ENCODE measurements at places on chromosomes 12 and 14.

GRCh38 chr12:22121224-22121623 is 75.2 kb downstream of the CMAS start:
- peak; percentile 60 for DNase-seq

- peak; percentile 47 for DNase-seq
Observed at GRCh38 chr14:89429199-89430181, 12.5 kb upstream of the FOXN3 start.

- no peak for DNase-seq
Observed at GRCh38 chr14:50067723-50068495, 48.5 kb downstream of the VCPKMT start.

DNA sequence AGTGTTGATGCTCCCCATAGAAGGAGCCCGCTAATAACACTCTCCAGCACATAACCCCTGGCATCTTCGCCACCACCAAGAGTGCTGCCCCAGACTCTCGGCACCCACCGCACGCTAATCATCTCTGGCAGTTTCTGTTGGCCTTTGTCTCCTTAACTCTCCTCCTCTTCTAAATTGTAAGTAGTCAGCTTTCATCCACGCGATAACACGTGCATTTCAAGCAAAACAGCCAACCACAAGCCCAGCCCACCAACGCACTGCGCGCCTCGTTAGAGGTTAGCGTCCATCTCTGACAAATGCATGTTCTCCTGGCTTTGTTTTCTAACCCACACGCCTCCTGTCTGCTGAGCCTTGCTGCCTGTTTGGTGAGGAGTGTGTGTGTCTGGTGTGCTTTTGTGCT is 61.1 kb upstream of the RIN3 start:
- no peak for DNase-seq
